ENCODE measurements at places on chromosomes 11 and 22.

- no peak for DNase-seq
Measured at GRCh38 chr11:127114035-127114434, 113.5 kb upstream of the KIRREL3 start.

- no peak for DNase-seq
Measured at GRCh38 chr11:119421351-119421750, 1.6 kb downstream of the THY1 start.

- DNase-seq: no peak
Measured at GRCh38 chr22:27614006-27614649, 187.4 kb downstream of the MN1 start.

DNA sequence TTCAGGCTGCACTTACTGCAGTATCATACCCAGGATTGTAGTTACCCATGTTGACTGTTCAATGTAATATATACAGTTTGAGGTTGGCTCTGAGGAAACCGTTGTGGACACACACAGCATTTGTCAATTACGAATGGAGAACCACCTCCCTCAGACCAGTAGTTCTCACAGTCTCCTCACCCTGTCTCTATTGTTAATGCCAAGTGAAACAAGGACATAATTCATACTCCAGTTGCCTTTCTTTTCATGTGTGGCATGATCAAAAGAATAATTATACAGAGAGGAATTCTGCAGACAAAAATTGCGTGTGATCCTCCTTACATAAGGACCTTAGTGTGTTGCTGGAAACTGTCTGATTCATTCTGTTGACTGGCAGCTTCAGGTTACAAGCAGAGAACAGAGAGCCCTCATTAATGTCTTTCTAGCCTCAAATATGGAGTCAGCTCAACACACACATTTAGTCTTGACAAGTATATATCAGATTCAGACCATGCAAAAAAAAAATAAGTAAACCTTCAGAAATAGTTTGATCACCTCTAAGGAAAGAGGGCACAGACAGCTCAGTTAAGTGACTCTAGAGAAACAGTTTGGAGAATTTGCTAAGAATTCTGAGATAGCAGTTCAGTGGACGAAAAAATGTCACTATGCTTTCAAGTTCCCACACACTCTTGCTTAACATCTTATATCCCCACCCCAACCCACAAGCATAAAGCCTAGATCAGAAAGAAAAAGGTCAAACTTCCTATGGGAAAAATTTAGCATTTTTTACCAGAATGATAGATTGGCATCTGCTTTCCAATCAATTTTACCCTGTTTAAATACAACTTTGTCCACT is 96.1 kb downstream of the MAML2 start:
- DNase-seq: no peak

DNA sequence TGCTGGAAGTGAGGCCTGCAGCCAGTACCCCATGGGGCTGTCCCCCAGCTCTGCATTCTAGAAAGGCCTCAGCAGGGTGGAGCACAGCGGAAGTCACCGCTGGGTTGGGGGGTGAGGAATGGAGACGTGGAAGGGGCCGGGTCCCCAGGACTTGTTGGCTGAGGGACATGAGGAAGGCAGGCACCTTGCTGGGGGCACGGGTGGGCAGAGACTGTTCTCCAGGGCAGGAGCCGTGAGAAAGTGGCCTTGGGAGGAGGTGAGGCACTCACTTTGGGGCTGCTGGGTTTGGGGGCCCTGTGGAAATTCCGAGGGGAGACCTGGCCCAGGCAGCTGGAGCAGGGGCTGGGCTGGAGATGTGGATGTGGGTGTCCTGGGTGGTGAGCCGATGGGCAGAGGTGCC is 5.0 kb downstream of the TNNI2 start:
- no peak for DNase-seq

DNA sequence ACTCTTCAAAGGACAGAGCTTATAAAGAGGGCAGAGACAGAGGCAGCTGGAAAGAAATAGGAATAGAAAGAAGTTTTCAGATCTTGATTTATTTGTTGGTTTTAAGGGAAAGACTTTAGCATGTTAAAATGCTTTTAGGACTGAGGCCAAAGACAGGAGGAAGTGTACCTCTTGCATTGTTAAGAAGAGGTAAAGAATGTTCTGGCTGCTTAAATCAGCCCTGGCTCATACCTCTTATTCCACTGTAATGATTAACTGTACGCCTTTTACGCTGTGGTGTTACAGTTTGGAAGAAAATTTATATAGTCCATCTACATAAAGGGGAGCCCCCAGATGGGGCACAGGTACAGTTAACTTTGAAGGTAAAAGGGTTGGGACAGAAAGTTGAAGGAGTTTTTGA is 10.1 kb upstream of the MPZL2 start:
- DNase-seq: no peak

GRCh38 chr11:111046291-111046690 is 199.2 kb upstream of the POU2AF2 start:
- DNase-seq: no peak

- DNase-seq: no peak
Measured at GRCh38 chr11:119933584-119933983, 204.3 kb downstream of the TRIM29 start.

GRCh38 chr11:75113030-75113429 is 16.4 kb upstream of the OR2AT4 start:
- no peak for DNase-seq

- no peak for DNase-seq
Measured at GRCh38 chr11:132258875-132259274, 888.5 kb downstream of the NTM start.

DNA sequence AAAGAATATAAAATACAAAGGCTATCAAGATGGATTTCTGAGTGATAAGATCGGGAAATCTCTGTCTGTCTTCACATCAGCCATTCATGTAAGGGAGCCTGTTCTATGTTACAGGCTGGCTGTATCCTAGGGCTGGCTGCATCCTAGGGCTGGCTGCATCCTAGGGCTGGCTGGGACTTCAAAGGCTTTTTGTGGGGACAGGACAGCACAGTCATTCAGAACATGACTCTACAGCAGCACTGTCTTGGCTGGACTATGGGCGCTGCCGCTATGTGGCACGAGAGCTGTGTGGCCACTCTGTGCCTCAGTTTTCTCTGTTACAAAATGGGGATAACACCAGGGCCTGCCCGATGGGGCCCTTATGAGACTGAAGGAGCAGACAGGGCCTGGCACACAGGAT is 10.2 kb downstream of the ADAMTS8 start:
- DNase-seq: no peak

DNA sequence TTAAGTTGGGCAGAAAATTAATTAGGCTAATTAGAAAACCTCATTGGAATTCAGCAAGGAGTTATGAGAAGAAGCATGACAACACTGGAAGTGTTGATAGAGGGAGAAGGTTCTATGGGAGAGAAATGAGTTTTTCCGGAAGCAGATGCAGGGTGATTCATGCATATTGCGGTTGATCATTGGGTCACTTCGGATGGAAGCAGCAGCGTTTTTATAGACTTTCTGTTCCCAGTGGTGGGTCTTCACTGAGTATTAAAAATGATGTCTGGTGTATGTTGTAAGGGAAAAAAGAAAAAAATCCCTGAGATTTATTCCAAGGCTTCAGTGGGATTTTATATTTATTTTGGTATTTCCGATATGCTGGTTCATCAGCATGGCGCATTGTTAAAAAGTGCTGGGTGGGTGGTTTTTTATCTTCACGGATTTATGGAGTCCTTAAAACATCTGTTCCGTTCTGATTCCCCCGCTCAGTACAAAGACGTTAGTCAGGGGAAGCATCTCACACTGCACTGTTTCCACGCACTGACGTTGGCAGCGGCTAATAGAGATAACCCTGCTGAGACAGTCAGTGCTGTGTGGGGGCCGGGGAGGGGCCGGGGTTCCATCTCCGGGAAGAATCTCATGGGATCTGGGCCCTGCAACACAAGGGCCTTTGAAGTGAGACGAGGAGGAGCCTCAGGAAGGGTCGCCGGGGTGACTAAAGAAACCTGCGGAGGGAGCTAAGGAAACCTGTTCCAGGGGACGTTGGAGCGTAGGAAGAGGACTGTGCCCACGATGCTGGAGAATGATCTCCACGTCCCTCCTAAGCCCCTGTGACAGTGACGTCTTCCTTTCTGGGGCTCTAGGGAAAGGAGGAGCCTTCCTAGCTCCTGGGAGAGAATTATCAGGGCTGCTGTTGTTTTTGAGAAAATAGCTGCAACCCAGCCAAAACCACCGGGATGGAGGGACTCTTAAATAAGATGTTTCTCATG is 390.0 kb downstream of the NTM start:
- DNase-seq: no peak

GRCh38 chr11:74608431-74608830 is 16.0 kb downstream of the POLD3 start:
- DNase-seq: no peak

DNA sequence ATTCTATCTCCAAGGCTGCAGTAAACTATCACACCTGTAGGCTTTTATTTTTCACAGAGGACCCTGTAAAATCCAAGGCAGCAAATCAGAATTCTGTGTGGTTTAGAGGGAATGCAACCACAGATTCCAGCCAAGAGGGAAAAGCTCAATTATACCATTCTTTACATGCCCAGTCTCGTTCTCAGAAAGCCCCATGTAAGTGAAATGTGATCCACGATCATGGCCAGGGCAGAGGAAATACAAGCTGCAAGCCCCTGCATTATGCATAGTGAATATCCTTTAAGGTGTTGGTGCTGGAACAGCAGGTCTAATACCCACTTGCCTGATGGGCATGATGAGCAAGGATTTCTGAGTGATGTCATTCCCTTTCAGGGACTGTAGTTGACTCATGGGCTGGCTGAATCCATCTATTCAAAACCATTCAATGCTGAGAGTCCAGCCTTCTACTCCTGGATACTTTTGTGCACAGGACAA is 198.7 kb upstream of the MTMR2 start:
- no peak for DNase-seq

- no peak for DNase-seq
Measured at GRCh38 chr11:47669856-47670255, 27.5 kb upstream of the MTCH2 start.

DNA sequence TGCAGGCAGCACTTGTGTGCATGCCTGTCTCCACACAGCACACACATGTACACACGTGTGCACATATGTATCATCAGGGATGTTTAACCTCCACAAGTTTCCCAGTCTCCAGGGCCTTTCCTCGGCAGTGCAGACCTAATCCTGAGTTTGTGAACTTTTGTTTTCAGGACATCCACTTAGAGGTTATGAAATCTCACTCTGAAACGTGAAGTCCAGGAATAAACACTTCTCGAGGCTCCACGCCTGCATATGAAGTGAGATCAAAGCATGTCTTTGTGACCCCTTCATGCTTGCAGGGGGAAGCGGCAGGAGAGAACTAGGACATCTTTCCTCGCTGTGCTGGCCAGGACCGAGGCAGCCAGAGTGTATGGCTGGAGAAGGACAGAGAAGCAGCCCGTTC is 3.1 kb downstream of the SHISAL1 start:
- no peak for DNase-seq

DNA sequence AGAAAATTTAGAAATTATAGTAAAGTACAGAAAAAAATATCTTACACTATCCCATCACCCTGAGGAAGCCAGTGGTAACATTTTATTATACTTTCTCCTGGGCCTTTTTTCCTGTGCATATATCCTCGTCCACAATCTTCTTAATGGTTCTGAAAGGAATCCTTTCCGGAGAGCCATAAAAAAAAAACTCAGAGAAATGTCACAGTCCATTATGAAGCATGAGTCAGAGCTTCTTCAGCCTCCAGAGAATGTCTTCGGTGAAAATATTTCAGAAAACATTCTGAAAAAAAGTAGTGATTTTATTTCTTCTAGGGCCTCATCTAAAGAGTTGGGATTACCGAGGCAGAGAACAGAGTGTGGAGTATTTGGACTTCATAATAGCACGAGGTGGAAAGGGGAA is 163.4 kb downstream of the INSC start:
- DNase-seq: no peak

DNA sequence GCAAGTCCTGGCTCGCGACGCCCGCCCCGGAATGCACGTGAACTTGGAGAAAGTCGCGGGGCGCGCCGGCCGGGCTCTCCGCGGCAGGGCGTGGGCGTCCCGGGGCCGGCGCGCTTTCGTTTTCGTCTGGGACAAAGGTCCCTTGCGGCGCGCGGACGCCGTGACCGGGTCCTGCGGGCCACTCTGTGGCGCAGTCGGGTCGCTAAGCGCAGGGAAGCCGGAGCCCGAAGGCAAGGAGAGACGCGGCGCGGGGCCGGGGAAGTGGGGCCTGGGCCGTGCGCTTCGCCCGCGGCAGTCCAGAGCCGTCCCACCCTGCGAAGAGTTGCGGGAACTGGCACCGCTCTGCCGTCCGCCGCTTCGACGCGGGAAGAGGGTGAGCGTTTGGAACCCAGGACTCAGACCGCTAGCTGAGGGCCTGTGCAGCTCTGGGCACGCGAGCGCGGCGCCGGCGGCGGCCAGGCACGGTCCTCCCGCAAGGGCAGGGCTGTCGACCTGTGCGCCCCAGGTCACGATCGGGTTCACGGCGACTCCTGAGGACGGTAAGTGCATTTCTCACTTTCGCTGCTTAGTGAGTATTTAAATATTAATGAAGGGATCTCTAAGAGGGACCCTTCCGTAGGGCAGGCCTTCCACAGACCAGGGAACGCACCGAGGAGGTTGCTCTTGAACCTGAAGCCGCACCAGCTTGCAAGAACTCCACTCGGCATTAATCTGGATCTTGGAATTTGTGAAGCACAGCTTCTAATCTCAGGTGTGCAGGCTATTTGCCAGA is 78.0 kb upstream of the PPARA start:
- no peak for DNase-seq

- DNase-seq: no peak
Measured at GRCh38 chr11:112222303-112222702, 3.9 kb upstream of the PTS start.

- DNase-seq: no peak
Measured at GRCh38 chr11:83671289-83671688, 385.1 kb upstream of the CCDC90B start.

- no peak for DNase-seq
Measured at GRCh38 chr11:72267956-72268617, 24.1 kb upstream of the PHOX2A start.

DNA sequence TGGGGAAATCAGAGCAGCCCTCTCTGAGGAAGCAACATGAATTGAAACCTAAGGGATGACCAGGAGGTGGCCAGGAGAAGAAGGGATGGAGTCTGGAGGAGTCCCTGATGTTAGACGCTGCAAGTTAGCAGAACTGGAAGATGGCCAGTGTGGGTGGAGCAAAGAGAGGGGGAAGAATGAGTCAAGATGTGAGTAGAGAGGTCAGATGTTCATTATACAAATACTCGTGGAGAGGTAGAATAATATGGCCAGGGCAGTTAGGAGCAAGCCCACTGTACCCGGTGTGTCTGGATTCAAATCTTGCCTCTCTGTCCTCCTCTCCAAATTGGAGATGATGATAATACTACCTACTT is 242.0 kb downstream of the TENM4 start:
- DNase-seq: no peak

GRCh38 chr11:110525883-110526282 is 96.1 kb downstream of the FDX1 start:
- DNase-seq: peak; percentile 37

- no peak for DNase-seq
Measured at GRCh38 chr11:64351136-64351631, 7.8 kb upstream of the RPS6KA4 start.

GRCh38 chr11:121870206-121871045 is 245.6 kb downstream of the BLID start:
- no peak for DNase-seq
